ENCODE measurements at places on chromosomes 6 and 20. TPM values are rescaled to one million over a fixed set of nuclear protein-coding genes. Genes with fewer than 3 reads are reported as not detected.

THBD gene
- 11.3 TPM for polyA plus RNA-seq

CTAGE9 gene
- not detected for polyA plus RNA-seq

PTCRA gene
- 0.29 TPM for polyA plus RNA-seq

FAM209B gene
- polyA plus RNA-seq: not detected

- no peak for DNase-seq
Measured at GRCh38 chr6:147522597-147522996, 14.1 kb downstream of the SAMD5 start.

DNA sequence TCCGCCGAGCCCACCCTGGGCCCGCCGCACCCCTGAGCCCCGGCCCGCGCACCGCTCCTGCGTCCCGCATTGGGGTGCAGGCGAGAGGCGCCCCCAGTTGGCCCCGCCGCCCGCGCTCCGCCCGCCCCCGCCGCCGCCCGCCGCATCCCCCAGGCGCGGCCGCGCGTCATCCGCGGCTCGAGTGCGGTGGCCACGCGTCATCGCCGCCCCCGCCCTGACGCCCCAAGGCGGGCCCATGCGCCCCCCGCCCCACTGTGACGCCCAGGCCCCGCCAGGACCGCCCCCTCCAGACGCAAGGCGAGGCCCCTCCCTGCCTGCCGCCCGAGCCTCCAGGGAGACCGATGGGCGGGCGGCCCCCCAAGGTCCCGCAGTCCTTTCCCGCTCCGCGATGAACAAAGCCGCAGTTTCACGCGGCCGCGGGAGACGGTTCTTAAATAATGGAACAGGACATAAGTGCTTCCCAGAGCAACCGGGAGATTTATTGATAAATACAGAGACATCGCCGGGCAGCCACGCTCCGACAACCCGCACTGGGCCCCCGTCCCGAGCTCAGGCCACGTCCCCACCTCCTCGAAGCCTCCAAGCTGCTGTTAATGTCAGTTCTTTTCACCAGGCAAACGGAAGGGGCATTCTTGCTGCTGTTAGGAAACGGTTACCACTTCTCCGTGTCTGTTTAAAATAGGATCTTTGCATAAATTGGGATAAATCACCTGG is at the start of gene ANKRD60:
ANKRD60 (minus strand) TSS at position 170 of the 714 bp plus-strand sequence; CDS start at position 170, 0 bp downstream.
- peak; percentile 78 for DNase-seq

DNA sequence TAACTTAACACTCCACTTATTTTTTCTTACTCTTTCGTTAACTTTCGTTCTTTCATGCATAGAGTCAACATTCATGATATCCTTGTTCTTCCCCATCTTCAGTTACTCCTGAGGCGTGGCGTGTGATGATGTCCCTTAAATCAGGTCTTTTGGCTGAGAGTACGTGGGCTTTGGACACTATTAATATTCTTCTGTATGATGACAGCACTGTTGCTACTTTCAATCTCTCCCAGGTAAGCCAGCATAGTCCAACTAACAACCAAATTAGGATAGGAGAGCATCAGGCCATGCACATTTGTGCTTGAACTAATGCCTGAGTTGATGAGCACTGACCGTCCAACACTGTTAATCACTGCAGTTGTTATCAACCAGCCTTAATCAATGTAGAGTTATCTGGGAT is 119.6 kb downstream of the TMEM242 start:
- DNase-seq: no peak

DNA sequence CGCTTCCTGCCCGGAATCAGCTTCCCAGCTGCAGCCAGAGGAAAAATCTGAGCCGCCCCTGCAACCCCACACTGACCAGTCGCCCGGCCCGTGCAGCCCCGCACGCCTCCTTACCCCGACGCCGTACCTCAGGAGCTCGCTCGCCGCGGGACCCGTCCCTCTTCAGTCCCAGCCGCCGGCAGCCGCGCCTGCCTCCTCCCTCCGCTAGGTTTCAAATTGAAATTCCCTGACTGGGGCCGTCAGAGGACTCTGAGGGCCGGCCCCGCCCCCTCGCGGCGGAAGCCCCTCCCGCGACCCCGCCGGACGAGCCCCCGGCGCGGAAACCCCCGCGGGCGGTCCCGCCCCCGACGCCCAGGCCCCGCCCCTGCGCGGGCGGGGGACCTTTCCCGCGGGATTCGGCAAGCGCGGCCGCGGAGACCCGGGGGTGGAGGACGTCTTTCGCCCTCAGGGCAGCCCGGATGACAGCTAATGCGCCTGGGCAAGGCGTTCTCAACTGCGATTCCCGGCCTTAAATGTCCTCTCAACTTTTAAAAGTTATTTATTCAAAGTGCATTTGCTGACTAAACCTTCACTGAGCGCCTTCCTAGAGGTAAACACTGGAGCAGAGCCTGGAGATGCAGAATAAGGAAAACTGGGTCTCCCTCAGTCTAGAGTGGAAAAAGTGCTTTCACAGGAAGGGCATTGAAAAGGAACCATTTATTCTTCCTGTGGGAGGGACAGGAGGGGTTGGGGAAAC is at the start of gene EPB41L2:
EPB41L2 (minus strand) TSS at position 218 of the 736 bp plus-strand sequence. CDS start 106,760 bp downstream, outside the sequence.
- DNase-seq: peak; percentile 96

GRCh38 chr6:109687271-109687761 is 3.7 kb downstream of the AK9 start:
- DNase-seq: no peak

DNA sequence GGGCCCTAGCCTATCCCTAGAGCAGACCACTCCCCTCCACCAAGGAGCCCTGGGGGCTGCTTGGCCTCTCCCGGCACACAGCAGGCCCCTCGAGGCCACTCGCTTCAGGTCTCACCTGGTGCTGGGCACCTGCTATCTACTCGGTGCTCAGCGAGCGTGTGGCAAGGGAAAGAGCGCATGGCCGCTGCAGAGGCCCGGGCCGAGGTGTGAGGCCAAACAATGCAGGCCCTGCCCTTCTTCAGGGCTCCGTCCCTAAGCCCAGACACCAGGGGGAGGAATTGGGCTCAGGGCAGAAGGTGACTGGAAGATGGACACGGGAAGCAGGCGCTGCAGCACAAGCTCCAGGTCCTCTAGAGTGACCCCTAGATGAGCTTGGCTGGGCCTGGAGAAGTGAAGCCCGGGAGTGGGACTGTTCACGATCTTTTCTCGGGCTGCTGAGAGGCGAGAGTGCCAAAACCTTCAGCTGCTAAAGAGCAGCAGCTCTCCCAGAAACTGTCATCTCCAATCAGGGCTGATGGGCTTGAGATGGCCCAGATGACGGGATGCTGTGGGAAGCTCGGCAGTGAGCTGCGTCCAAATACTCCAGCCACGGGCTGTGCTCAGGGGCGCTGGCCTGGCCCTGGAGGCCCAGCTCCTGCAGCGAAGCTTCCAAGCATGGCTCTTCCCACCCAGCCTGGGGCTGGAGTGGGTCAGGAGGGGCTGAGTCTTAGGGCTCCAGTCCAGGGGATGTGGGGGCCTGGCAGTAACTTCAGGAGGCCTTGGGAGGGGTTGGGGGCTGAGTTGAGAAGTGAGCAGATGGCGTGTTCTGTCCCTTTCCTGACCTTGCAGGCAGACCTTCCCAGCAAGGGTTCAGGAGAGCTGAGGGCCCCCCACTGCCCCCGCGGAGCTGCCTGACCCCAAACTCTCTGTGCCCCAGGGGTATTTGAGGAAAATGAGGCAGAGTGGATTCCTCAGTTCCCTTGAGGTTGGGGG is 43.7 kb downstream of the APCDD1L start:
- DNase-seq: peak; percentile 64
